ENCODE measurements at places on chromosomes 3 and 15.

DNA sequence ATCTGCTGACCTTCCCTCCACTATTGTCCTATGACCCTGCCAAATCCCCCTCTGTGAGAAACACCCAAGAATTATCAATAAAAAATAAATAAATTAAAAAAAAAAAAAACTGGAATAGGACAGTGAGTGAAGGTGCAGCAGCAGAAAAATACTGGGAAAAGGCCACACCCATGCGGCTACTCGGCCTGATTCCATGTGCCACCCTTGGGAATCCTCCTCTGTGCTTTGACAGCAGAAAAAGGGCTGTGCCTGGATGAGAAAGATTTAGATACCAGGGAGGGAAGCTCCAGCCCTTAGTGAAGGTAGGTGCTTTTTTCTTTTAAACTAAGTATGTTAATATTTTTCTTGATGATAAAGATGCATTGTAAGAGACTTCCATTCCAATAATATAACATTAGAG is 107.8 kb downstream of the CTNNB1 start:
- no peak for DNase-seq

GRCh38 chr3:48599509-48600285 is 4.6 kb upstream of the COL7A1 start:
- DNase-seq = no peak

GRCh38 chr3:151707216-151707615 is 26.5 kb upstream of the AADACL2 start:
- DNase-seq = no peak

DNA sequence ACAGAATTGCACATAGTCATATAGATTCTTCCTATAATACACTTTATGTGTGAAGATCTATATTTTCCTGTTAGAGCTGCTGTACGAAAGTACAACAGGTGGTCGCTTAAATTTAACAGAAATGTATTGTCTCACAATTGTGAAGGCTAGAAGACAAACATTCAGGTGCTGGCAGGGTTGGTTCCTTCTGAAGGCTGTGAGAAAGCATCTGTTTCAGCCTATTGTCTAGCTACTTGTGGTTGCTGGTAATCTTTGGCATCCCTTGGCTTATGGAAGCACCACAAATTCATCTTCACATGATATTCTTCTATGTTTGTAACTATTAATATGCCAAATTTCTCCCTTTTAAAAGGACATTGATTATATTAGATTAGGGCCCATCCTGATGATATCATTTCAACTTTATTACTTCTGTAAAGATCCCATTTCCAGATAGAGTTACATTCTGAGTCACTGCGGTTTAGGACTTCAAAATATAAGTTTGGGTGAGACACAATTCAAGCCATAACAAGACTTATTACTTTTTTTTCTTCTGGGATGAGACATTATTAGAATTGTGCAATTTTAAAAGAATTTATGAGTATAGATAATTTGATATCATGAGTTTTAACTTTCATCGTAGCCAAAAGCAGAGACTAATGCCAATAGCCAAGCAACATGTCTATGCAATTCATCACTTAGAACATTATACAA is 248.1 kb upstream of the BCHE start:
- DNase-seq = no peak

GRCh38 chr3:3212781-3213440 is 33.4 kb upstream of the CRBN start:
- no peak for DNase-seq

Measured in activated CD8-positive, alpha-beta T cell treated with anti-CD3 and anti-CD28 coated beads, Interleukin-2, amount 10 ng/mL, durations not matched to agents 7 days and 5 days (primary cell).